GM12878 (cell line): ENCODE measurements at places on chromosomes 6 and 20. TPM values are rescaled to one million over a fixed set of nuclear protein-coding genes. Genes with fewer than 3 reads are reported as not detected.
A peak's percentile ranks its signal among the peaks of the same experiment; 100 is the strongest.

RAET1L gene
- total RNA-seq: not detected in 2 replicates

ASXL1 gene
- total RNA-seq: 86.0 and 87.6 TPM in 2 replicates

RIPK1 gene
- 6.4 and 7.2 TPM in 2 replicates for total RNA-seq

CPXM1 gene
- 0.90 and 1.1 TPM in 2 replicates for total RNA-seq

LY6G6F gene
- not detected in 2 replicates for total RNA-seq

TRIM40 gene
- not detected in 2 replicates for total RNA-seq

PTPRK gene
- total RNA-seq: 0.85 and 1.0 TPM in 2 replicates

PPIL6 gene
- 0.37 TPM in 1 of 2 replicates, not detected in the other for total RNA-seq

TP53INP2 gene
- 13.0 and 13.5 TPM in 2 replicates for total RNA-seq

DNA sequence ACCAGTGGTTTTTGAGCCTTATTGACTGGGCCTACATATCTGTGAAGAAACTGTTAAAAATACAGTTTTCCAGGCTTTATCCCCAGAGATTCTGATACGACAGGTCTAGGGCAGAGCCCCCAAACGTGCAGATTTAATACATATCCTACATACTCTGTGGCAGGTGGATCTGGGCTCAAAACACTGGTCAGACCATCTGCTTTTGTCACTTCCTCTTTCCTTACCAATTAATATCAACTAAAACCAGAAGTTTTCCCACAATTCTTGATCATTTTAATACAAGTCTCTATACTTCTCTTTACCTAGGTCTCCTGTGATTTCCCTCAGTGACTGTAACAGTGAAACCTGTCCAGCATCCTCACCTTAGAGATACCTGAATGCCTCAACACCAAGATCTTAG lies 108.8 kb downstream of the PREP start:
- DNase-seq: no peak

DNA sequence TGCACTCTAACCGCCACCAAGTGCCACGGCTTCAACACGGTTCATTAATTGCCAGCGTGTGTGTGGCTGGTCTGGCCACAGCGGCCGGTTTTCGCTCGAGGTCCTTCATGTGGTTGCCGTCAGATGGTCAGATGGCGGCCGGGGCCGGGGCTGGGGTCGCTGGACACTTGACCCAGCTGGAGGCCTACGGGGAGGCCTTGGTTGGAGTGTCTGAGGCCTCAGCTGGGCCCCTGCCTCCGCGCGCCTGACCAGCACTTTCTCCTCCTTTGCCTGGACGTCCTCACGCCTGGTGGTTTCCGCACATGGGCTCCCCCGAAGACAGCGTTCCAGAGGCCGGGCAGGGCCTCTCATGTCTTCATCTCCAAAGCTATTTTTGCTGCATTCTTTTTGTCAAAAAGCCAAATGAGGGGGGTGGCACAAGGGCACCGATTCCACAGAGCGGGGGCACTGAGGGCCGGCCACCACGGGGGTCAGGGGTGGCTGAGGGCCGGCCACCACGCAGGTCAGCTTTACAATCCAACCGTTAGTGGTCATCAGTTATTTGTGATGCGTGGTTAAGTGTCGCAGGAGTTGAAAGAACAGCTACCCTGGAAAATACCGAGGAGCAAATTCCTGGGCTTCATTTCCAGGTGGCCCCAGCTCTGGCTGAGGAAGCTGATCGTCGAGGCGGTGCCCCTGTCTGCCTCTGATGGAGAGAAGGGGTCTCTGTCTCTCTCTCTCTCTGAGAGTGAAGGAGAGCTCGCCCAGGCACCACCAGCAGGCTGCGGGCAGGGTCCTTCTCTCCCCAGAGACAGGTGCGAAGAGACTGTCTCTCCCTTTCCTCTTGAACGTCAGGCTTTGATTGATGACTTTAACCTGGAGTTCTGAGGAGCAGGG lies 50.5 kb upstream of the FRMD1 start:
- no peak for DNase-seq

- no peak for DNase-seq
These were observed 2.5 kb upstream of the PHACTR1 start for GRCh38 chr6:12714022-12714421.

- DNase-seq: no peak
These were observed 85.3 kb downstream of the ZDHHC14 start for GRCh38 chr6:157466342-157466648.

DNA sequence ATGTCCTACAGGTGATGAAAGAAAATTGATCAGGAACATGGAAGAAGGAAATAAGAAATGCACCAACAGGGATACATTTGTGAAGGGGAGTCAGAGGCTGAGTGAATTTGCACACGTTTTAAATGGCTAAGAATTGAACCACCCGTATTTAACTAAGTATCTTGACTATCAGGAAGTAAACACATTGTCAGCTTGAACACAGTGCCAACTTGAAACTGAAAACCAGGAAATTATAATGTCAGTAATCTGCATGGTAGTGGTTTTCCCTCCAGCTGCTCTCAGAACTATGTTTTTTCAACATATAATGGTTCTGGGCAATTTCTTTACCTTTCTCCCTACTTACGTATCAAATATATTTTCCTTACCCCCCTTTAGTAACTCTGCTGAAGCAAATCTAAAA lies 366.5 kb upstream of the POU3F2 start:
- DNase-seq: no peak

DNA sequence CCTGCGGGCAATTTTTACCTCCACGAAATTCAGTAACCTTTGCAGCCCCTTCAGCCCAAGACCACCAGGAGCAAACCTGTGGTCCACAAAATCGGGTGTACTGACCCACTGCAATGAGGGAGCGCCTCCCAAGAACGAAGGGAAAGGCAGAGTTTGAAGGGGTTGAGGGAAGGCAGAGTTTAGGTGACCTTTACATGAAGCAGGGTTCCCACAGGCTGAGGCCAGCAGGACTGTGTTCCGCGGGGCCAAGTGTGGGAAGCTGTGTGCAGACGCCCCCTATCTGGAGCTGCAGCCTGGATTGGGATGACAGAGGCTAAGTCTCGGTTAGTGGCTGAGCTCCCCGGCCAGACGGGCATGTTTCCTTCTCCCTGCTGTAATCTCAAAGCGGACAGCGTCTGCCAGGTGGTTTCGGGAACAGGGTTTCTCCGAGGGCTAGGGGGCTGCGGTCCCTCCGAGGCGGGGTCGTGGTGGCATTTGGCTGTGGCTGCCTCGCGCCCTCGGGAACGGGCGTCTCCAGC lies 826 bp upstream of the PYGB start:
- DNase-seq: no peak

DNA sequence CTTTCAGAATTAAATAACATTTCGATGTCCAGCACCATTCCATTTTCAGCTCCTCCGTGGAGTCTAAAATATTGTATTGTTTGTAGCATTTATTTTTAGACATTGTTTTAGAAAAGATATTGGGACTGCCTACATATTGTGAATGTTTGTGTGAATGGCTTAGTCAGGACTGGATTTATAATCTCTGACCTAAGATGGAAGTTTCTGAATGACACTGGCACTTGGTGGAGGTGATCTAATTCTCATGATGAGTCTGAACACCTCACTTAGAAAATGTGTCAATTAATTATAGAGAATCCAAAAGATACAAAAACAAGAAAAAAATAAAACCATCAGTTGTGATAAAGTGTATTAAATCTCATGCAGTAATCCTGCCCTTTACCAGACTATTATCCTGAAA lies 60.8 kb upstream of the HBS1L start:
- DNase-seq: no peak

- no peak for DNase-seq
These were observed 2.6 kb downstream of the EPHA7 start for GRCh38 chr6:93416571-93417420.

DNA sequence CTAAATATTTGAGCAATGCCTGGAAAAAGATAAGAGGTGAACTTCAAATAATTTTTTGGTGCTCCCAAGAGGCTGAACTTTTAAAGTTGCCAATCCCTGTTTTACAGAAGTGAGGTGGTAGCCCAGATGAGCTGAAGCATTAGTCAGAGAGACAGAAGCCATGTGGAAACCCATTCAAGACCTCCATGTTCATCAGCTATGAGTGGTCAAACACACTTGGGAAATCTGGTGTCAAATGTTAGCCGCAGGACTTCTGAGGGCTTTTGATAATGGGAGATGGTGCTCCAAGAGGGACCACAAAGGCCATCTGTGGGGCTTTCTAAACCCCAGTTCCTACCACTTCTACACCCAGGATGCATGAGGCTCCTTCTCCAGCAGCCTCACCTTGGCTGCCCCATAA lies 77.5 kb upstream of the MRPS10 start:
- DNase-seq: no peak

DNA sequence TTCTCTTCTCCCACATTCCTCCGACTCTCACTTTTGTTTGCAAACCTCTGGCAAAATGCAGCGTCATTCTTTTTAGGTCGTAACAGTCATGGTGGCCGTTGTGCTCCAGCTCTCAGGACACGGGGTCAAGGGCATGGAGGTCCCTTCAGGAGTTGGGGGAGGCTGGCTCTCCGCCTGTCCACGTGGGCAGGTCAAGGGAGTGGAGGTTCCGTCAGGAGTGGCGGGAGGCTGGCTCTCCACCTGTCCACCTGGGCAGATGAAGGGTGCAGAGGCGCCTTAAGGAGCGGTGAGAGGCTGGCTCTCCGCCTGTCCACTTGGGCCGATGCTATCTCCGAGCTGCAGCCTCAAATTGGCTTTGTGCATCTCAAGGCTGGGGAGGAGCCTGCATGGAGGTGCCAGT lies 98.0 kb downstream of the ERMARD start:
- no peak for DNase-seq

DNA sequence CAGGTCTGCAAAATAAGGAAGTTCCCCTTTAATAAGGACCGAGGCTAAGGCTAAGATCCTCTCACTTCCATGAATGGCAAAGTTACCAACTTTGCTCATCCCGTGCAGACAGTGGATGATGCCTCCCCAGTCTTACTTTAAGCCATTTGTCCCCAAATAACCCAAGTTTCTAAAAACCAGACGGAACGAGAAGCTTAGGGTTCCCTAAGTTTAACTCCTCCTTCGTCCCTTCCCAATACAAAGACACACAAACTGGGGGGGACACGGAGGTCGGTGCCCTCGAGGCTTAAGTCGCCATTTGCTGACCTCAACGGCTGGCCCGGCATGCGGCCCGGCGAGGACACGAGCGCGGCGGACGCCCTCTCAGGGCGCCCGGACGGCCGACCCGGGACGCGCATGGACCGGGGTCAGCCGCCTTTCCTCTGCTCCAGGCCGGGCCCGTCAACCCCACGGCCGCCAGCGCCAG lies 527 bp downstream of the FBXO30 start:
- peak; percentile 20 for DNase-seq

DNA sequence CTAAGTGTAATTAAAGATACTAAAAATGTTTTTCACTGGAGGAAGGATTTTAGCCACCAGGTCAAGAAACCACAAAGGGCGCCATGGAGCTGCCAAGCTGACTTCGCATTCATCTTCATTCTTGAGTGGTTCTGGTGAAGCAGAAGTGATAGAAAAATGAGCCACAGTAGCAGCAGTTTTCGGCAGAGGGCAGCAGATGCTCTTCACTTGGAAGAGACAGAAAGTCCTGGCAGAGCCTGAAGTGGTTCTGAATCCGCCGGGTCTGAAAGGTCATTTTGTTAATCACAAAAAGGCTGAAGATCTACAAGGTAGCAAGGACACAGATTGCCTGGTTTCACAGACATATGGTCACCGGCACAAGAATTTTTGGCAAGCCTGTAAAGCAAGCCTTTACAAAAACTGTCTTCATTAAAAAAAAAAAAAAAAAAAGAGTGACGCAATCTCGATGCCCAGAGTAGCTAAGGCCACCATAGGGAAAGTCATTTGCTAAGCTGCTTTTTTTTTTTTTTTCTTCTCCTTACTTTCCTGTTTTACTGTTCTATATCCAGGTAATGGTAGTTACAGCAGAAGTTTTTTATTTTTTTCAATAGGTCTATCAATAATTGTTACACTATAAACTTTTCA lies 345.1 kb upstream of the AGPAT4 start:
- no peak for DNase-seq

DNA sequence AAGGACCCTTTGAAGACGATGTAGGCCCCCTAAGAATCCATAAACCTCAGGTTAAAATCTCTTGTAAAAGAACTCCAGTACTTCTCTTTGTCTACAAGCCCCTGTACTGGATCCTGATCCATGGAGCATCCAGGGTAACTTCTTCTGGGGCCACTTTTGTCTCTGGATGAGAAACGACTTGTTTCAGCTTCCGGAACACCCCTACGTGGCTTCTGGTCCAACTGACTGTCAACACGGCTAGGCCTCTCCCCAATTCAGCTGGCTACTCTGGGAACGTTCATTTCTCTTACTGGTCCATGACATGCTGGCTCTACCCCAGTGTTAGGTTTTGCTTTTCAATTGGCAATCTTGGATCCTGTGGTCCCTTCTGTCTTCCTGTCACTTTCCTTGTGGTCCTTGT lies 198.0 kb downstream of the BACH2 start:
- no peak for DNase-seq

DNA sequence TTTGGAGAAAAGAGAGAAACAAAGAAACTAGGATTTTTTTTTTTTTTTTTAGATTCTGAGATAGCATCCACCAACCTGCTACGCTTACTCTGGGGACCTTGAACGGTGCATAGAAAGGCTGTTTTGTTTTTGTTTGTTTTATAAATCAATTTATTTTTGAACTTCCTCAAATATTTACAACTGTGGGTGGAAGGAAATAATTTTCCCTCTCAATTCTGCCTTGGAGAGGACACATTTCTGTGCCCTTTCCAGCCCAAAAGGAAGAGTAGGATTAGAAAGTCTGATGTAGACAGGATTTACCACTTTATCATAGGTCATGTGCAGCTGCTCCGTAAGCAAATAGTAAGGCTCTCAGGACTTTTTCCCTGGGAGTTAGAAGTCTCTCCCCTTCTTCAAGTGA lies 190.5 kb downstream of the NKAIN2 start:
- DNase-seq: no peak

DNA sequence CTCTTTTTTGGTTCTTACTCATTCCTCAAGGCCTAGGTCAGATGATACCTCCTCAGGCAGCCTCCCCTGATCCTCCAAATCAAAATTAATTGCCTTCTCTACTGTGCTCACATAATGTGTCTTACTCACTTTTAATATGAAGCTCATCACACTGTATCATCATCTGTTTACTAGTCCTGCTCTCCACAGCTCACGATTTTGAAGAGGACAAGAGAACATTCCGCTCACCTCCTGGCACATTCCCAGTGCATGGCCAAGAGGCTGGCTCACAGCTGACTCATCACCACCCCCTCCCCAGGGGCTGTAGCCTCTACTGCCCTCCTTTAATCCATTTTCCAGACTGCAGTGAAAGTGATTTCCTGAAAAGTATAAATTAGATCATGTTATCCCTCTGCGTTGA lies 133.1 kb downstream of the ALDH8A1 start:
- DNase-seq: no peak

- no peak for DNase-seq
These were observed 35.3 kb downstream of the PHIP start for GRCh38 chr6:79042799-79043126.

DNA sequence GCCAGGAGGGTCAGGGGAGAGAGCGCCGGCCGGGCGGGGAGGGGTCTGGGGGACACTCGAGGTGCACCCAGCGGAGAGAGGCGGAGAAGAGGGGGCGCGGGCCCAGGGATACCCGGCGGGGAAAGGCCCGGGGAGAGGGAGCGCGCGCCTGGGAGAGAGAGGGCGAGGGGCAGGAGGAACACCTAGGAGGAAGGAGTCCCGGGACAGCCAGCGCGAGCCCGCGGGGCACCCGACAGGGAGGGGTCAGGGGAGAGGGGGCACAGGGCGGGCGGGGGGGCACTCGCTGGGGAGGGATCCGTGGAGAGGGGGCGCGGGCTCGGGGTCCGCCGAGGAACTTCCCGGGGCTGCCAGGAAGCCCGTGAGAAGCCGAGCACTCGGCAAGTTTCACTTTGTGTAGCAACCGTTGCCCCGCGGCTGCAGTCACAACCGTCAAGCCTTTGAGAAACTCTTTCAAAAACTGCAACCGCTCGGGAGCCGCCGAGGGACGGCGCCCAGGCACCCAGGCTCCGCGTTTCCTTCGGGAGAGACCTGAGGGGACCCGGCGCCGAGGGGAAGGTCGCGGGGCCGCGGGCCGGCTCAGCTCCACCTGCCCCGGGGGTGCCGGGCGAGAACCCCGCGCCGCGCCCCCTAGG lies 471 bp downstream of the EZR start:
- no peak for DNase-seq
